GM03348 (cell line): ENCODE measurements at places on chromosomes 13 and 19.

DNA sequence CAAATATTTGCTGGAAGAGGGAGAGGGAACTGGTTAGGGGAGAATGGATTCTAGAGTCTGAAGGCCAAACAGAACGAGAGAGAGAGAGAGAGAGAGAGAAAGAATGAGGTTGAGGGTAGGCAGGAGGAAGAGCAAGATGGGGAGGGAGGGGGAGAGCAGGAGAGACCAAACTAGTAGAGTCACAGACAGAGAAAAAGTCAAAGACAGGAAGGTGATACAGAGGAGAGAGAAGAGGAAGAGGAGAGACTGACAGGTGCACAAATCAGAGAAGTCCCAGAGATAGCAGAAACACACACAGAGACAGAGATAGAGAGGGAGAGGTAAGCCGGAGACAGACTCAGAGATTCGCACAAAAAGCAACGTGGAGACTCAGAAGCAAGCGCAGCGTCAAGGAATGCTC is 5.6 kb upstream of the CACNG6 start:
- no peak for DNase-seq

DNA sequence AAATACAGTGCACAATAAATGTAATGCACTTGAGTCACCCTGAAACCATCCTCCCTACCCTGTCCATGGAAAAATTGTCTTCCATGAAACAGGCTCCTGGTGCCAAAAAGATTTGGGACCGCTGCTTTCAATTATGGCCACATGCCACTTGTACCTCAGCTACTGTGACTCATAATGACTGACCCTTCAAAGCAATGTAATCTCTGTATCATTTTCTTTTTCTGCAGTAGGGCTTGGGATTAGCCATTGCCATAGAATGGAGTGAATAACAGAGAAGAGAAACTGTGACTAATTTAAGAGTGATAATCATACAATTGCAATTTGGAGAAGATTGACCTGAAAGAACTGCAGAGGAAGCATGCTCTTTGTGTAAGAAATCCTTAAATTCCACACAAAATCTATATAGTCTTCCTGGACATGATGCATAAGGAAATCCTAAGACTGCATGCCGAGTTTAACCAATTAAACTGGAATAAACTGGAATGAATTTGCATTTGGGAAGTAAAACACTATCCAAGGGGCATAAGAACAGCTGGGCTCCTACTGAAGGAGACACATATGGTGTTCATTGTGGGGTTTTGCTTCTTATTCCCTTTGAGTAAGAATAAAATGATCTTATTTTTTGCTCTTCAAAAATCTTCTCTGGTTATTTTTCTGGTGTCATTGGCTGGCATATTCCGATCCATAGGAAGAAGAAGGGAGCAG is 59.5 kb upstream of the SLC7A1 start:
- DNase-seq = peak; percentile 51

- DNase-seq = no peak
Observed at GRCh38 chr19:8486661-8487136, 15.7 kb downstream of the PRAM1 start.

- DNase-seq = no peak
Observed at GRCh38 chr13:45926741-45927140, 75.2 kb upstream of the SIAH3 start.

DNA sequence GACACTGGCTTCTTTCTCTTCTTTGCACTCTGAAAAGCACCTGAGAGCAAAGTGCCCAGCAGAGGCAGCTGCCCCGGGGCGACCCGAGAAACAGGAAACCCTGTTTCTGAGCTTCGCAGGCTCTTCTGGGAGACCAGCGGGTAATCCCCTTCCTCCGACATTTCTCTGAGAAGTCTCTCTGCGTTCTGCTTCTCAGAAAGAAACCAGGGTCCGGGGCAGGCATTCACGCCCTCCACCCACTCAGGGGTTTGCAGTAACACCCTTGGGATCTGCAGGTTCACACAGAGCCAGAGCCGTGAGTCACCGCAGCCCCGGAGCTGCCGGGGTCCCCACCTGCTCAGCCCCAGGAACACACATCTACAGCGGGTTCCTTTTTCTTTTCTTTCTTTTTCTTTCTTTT is 86.0 kb downstream of the GADD45B start:
- DNase-seq = no peak

- DNase-seq = no peak
Observed at GRCh38 chr19:31263328-31263727, 85.9 kb downstream of the TSHZ3 start.

DNA sequence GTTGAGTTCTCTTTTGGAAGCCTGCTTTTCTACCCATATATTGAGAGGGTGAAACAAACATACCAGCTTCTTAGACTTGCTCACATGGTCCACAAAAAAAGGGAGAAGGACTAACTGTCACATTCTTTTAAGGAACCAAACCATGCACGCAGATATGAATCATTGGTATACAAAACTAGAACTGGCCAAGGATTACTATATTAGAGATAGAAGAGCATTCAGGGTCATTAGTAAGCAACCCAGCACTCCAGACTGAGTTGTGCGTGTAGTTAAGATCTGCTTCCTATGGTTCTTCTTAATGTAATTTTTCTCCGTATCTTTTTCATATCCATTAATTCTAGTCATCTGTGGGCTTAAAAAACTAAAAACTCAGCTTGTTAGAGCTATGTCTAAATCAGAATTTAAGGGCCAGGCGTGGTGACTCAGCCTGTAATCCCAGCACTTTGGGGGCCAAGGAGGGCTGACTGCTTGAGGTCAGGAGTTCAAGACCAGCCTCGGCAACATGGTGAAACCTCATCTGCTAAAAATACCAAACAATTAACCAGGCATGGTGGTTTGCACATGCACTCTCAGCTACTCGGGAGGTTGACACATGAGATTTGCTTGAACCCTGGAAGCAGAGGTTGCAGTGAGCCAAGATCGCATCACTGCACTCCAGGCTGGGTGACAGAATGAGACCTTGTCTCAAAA is 19.6 kb downstream of the ALG5 start:
- DNase-seq = no peak

GRCh38 chr13:34571716-34572115 is 370.4 kb upstream of the NBEA start:
- DNase-seq = no peak

DNA sequence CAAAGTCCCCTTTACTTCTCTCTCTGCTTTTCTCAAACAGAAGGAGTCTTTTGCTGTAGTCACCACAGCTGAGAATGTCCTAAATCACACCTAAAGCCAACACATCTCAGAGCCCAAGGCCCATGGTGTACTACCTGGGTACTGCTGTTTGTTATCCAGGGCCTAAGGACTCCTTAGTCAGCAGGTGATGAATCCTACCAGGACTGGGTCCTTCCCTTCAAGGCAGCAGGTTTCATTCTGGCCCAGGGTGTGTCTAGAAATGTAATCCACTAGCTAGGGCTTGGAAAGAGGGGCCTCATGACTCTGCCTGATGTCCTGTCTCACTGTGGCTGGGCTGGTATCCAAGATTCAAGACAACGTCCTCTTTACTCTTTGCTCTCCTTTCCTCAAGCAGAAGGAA is 36.2 kb upstream of the ENOX1 start:
- no peak for DNase-seq

DNA sequence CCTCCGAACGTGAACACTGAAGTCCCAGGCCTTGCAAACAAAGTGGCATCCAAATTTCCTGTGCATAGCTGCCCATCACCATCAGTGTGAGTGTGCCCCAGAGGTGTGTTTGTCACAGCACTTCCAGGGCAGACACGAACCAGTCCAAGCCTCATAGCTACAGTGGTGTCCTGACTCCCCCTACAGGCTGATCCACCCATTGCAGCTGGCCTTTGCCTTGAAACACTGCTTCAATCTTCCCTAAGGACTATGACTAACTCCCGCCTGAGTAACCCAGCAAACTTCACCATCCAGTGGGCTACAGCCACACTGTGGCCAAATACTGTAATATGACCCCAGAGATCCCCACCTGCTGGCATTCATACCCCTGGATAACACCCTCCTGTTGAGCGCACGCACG is 3.9 kb downstream of the ZNF266 start:
- DNase-seq = no peak

- DNase-seq = no peak
Observed at GRCh38 chr19:17293605-17294004, 9.6 kb downstream of the ABHD8 start.

- DNase-seq = no peak
Observed at GRCh38 chr19:45955905-45956608, 17.6 kb downstream of the NOVA2 start.

DNA sequence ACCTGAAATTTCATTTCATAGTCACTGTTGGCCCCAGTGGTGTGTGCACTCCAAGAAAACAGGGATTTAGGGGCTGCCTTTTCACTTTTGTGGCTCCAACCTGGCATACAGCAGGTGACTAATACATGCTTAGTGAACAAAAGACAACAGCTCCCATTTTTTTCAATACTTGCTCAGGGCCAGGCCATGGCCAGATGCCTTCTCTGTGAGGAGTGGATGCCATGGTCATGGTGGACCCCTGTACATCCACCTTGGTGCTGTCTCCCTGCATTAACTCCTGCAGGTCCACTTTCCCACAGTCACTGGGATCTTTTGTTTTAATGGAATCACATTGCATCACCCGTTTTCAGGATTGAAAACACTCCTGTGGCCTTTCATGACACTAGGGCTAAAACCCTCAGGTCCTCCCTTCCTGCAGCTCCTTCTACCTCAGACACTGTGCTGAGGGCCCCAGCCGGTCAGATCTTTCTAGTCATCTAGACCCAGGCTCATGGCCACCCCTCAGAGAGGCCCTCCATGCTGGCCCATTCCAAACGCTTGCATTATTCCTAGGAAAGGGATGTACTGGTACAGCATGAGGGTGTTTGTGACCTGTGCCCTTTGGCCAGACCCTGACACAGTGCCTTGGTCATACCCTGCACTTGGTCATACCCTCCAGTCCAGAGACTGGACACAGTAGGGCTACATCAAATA is 1.2 kb upstream of the TMEM147 start:
- no peak for DNase-seq

DNA sequence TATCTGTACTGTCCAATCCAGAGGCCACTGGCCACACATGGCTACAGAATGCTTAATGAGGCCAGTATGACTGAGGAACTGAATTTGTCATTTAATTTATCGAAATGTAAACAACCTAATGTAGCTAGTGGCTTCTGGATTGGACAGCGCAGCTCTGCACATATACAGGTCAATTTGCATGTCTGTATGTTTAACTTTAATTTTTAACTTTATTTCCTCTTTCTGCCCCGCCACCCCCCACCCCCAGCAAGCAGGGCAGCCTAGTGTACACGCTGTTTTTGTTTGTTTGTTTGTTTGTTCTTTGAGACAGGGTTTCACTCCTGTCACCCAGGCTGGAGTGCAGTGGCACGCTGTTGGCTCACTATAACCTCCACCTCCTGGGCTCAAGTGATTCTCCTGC is 15.5 kb downstream of the ZSWIM9 start:
- no peak for DNase-seq

GRCh38 chr19:39517432-39517831 is 2.5 kb downstream of the SELENOV start:
- DNase-seq = no peak

DNA sequence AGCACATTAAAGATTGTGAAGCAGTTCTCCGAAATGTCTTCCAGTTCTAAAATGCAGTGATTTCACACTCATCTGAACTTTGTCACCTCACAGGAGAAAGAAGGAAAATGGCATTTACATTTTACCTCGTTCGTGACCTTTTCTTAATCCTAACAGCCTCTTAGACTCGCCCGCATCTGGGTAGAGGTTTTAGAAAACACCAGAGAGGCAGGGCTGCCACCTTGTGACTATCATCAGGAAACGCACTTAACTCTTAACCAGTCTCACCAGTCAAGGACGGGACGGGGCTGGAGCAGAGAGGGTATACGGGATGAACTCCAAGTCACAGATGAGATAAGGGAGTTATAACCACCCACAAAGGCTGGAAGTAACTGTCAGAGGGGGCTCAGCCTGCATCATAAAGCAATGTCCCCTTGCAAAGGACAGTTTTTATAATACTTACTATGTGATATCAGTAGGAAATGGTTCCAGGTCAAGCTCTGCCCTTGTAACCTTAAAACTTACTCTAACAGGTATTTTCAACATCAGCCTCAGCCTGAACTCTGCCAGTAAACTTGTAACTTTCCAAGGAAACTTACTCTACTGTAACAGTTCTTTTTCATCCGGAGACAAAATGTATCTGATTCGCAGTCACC is 8.6 kb upstream of the CEACAM6 start:
- DNase-seq = peak; percentile 64

DNA sequence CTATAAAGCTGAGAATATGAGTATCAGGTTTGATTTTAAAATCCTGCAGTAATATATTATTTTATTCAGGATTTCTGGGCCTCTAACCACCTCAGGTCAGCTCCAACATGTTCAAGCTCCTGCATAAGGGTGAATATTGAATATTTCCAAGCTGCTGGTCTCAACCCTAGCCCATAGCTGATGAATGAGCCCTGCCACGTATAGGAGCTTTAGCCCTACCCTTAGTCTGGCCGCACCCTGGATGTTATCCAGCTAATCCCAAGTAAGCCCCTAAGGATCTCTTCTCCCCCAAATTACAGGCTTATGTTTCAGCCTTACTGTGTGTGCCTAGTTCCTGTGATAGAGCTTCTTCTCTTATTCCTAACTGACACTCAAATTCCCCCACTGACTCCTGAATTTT is 240.6 kb downstream of the KCTD12 start:
- no peak for DNase-seq

DNA sequence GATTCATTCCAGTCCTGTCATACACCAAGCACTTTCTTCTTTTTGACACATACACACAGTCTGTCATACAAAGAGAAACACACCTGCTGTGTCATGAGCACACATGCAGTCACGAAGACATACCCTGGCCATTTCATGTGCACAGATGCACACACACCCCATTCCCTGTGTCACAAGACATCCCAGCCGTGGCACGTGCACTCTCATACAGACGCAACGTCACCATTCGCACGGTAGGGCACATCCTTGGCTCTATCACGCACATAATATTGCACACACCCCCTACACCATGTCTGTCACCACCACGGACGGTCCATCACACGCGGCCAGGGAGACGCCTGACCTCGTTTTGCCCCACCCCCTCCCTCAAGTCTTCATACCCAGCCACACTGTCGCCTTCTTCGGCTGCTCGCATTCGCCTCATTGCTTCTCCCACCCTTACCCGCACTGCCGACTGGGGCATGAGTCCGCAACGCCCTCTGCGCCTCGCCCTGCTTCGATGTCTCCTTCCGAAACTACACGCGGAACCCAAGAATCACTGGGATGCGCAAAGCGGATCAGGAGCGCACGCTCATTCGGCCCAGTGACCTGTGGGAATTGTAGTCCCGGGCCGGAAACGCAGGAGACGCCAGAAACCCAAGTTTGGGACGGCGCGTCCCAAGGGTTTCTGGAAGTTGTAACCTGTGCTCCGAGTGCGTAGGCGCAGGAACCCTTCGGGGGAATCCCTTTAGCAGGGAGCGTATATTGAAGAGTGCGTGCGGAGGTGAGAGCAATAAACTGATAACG is 6.8 kb upstream of the ZNF283 start:
- DNase-seq = peak; percentile 34

DNA sequence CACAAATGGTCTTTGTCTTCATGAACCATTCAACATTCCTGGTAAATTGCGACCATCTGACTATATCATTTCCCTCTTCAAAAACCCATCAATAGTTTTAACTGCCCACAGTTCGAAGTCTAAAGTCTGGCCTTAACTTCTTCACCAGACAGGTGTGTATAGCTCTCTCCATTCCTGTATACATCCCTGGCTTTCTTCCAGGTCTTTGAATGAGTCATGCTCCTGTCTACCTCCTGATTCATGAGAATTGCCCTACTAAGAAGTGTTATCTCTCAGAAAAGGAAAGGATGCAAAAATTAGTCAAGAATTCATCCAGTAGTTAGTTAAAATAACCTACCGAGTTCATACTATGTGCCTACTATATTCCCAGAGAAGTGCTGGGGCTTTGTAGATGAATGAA is 225.0 kb downstream of the TBC1D4 start:
- no peak for DNase-seq

- no peak for DNase-seq
Observed at GRCh38 chr19:4012092-4012974, 4.8 kb downstream of the PIAS4 start.
